ENCODE measurements at places on chromosomes 4 and X. TPM values are rescaled to one million over a fixed set of nuclear protein-coding genes. Genes with fewer than 3 reads are reported as not detected.

SPATA18 gene
- 0.78 TPM for polyA plus RNA-seq

UGT2B15 gene
- polyA plus RNA-seq = 29.6 TPM

SPANXA2 gene
- polyA plus RNA-seq = not detected

DMD gene
- 23.3 TPM for polyA plus RNA-seq

RAB41 gene
- 0.69 TPM for polyA plus RNA-seq

MTMR1 gene
- polyA plus RNA-seq = 19.5 TPM

GPAT3 gene
- 17.0 TPM for polyA plus RNA-seq

ERAS gene
- polyA plus RNA-seq = 0.27 TPM

Measured in large intestine (tissue), 12 donors.